ENCODE measurements at places on chromosomes 3 and 15. TPM values are rescaled to one million over a fixed set of nuclear protein-coding genes. Genes with fewer than 3 reads are reported as not detected.
A peak's percentile ranks its signal among the peaks of the same experiment; 100 is the strongest.

Gene SEC62
- 20.1 TPM for total RNA-seq

- no peak for DNase-seq
These were observed 279.9 kb downstream of the CGGBP1 start for GRCh38 chr3:87778876-87779275.

Gene ACTL6A
- total RNA-seq, result 77.9 TPM

Gene ETV5
- total RNA-seq, result 51.4 TPM

GRCh38 chr15:39756806-39757522 lies 25.7 kb downstream of the FSIP1 start:
- DNase-seq, result peak; percentile 31

DNA sequence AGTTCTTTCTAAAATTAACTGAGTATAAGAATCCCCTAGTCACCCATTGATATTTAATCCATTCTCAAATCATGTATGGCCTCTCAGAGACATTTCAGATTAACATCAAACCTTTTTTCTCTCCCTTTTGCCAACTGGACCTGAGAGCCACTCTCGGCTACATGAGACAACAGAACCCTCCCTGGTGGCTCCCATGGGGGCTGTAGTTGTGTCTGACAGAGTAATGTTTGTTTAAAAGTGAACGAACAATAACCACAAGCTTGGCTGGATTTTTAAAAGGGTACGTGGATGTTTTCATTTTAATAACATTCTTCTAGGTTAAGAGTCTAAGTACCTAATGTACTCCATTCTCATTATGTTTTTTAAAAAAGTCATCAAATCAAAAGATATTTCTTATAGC lies 37.1 kb downstream of the P3H2 start:
- DNase-seq, result no peak

DNA sequence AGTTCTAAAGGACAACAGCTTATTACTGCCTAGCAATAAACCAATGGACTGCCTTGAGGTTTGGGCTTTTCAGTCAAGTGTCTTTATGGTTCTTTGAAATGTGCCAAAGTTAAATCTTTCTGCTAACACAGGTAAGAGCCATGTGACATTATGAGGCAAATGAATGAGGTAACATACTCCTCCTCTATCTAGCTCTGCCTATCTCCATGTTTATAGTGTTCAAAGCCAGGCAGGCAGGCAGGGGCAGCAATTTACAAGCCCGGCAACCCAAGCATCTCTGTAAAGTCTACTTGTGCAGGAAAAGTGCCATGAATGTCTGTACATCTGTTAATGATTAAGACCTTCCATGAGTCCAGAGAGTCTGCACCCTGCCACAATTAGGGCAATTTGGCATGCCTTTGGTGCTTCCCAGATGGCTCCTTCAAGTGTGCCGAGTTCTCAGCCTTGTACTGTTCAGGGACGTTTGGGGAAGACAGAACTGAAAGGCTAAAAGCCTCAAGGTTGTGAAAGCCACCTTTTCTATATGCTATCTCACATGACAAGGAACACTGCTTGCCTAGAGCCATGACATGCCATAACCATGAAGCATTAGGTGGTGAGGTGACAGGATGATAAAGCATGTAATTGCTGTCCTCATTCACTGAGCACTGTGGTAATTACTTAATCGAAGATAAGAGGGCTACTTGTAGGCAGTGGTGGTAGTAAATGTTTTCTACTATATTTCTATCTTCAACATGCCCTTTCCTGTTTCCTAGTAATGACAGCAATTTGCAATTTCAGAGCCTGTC lies 41.4 kb upstream of the EIF1B start:
- DNase-seq, result no peak

Gene EFCC1
- total RNA-seq, result not detected

Gene DNAH12
- total RNA-seq, result not detected

Data from NCI-H460 (cell line).